ENCODE measurements at places on chromosomes 3 and 15.

- DNase-seq, result no peak
Measured at GRCh38 chr15:60969658-60970057, 259.4 kb downstream of the RORA start.

GRCh38 chr3:116743062-116743461 lies 33.5 kb downstream of the TUSC7 start:
- no peak for DNase-seq

GRCh38 chr3:56421205-56421604 lies 47.1 kb downstream of the ERC2 start:
- DNase-seq, result no peak

DNA sequence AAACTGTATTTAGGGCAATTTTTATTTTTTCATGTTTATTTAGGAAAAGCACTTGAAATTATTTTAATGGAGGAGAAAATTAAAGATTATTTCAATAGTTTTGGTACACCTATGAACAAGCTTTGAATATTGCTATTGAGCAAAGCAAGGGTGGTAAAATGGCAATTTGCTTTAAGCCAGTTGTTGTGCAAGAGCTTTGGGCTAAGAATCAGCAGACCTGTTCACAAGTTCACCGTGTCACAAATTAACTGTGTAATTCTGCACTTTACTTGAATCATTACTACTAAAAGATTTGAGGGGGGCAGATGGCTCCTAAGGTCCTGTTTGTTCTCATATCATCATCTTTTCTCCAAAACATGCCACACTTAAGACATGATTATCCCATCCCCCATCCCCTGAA lies 238.9 kb upstream of the GBE1 start:
- DNase-seq, result no peak

- DNase-seq, result no peak
Measured at GRCh38 chr3:11539218-11539617, 104.5 kb downstream of the VGLL4 start.

GRCh38 chr3:22981861-22982260 lies 221.3 kb upstream of the UBE2E2 start:
- no peak for DNase-seq

- no peak for DNase-seq
Measured at GRCh38 chr3:146065573-146066006, 95.4 kb downstream of the PLOD2 start.

GRCh38 chr3:114356066-114356465 lies 62.2 kb downstream of the TIGIT start:
- no peak for DNase-seq

- no peak for DNase-seq
Measured at GRCh38 chr15:98786717-98787116, 138.4 kb downstream of the IGF1R start.

DNA sequence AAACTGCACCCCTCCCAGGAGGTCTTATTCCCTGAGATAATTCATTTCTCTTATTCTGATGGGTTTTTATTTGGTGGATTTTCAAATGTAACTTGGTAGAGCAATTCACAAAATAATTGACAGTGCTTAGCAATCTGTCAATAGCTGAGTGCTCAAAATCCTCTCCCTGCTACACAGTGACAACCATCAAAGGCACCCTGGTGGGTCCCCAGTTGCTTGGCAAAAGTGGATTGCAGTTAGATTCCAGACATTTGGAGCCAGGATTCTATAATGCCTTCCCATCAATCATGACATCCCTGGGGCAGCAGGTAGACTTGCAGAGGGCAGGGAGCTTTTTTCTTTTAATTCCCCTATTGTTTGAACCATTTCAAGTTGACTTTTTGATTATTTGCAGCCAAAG lies 59.0 kb downstream of the FHIT start:
- no peak for DNase-seq

- DNase-seq, result no peak
Measured at GRCh38 chr3:34534013-34534412, 735.6 kb downstream of the PDCD6IP start.

DNA sequence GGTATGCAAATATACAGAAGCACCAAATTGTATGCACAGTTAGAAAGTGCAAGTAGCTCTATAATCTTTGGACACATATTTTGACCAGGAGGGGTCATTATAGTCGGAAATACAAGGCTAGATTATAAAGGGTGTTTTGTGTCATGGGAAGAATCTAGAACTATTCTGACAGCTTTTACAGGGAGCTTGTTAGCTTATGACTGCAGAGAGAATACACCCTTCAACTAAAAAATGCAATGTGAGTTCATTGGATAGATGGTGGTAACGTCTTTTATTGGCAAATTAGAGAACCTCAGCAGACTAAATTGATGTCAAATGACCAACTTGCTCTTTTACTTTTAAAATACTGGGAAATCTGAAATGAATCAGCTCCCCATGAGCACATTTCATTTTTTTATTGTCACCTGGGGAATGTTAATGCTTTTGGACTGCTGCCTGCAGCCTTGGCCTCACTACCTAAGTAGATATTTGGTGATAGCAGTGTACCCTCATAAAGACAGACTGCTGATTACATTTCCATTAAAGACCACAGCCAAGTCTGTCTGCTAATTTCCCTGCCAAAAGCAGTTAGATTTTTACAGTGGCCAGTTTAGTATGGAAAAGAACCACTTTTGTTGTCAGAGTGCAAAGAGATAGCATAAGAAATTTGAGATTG lies 515.9 kb upstream of the DPPA4 start:
- no peak for DNase-seq

DNA sequence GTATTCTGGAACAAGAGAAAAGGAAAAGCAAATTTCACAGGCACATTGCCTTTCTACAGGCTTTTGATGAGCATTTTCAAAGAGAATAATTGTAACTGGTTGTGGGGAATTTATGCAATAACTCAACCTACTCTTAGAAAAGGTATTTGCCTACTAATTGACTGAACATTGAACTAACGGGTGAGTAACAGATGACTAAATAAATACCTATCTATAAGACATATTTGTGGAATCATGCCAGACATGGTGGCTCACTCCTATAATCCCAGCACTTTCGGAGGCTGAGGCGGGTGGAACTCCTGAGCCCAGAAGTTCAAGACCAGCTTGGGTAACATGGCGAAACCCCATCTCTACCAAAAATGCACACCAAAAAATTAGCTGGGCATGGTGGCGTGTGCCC lies 367.7 kb downstream of the CGGBP1 start:
- no peak for DNase-seq

- DNase-seq, result no peak
Measured at GRCh38 chr3:42078677-42079076, 12.5 kb upstream of the TRAK1 start.

- DNase-seq, result no peak
Measured at GRCh38 chr3:31370681-31371080, 162.0 kb upstream of the STT3B start.

- no peak for DNase-seq
Measured at GRCh38 chr3:52319921-52320595, 3.9 kb downstream of the DNAH1 start.

GRCh38 chr3:10041034-10041433 lies 14.8 kb downstream of the FANCD2 start:
- no peak for DNase-seq

- no peak for DNase-seq
Measured at GRCh38 chr3:14404631-14405359, 2.4 kb downstream of the SLC6A6 start.

DNA sequence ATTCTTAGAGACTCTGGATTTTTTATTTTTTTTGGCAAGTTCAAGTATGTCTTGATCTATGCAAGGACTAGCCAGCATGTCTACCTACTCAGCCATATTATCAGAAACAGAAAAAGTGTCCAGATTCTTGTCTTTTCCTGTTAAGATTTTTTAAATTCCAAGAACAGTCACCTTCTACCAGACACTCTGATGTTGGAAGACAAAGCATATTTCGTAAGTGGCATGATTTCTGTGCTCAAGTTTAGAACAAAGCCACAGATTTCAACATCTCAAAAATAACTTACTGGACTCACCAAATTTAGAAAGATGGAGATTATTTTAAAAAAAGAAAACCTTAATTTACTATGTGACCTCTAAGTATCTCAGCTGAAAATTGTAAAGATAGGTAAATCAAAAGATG lies 61.9 kb downstream of the GOLGA6L7 start:
- no peak for DNase-seq

- DNase-seq, result no peak
Measured at GRCh38 chr15:34616613-34617012, 33.2 kb upstream of the GOLGA8B start.

DNA sequence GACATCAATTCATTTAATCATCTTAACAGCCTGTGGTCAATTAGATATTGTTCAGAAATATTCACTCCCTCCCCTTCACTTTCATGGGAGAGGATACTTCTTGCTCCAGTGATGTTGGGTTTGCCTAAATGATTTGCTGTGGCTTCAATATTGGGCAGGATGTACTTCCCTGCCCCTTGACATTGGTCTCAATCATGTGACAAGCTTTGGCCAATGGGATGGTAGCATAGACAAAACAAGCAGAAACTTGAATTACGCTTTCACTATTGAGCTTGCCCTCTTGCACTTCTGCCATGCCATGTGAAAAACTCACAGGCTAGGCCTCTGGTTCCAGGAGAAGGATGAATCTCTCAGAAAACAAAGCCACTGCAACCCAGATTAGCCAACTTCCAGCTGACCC lies 42.2 kb upstream of the STT3B start:
- DNase-seq, result no peak

DNA sequence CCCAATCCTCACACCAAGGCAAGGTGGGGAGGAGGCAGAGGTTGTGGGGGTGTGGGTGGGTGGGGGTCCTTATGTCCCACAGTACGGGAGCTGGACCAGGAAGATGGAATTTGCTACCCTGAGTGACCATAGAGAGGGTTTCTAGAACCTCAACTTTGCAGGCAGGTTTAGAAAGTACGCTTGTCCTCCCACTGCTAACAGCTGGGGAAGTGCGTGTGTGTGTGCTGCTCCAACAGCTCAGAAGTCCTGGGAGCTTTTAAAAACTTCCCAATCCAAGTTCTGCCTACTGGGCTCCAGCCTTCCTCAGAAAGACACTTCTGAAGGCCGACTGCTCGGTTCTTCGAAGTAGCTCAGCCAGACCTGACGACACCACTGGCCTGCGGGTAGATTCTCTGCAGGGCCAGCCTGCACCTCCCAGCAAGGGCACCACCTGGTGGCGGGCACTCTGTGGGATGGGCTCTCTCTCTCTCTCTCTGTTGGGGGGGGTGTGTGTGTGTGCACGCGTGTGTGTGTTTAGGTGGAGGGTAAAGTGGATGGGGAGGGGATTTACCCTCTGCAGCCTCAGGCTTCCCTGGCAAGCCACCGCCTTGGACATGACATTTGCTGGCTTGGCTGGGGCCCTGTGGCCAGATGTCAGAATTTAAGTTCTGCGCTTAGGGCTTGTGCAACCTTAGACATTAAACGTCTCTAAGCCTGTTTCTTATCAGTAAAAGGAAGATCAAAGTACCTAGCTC lies 15.6 kb downstream of the TMEM158 start:
- peak; percentile 67 for DNase-seq

GRCh38 chr3:177693616-177694264 lies 496.5 kb upstream of the TBL1XR1 start:
- DNase-seq, result no peak

DNA sequence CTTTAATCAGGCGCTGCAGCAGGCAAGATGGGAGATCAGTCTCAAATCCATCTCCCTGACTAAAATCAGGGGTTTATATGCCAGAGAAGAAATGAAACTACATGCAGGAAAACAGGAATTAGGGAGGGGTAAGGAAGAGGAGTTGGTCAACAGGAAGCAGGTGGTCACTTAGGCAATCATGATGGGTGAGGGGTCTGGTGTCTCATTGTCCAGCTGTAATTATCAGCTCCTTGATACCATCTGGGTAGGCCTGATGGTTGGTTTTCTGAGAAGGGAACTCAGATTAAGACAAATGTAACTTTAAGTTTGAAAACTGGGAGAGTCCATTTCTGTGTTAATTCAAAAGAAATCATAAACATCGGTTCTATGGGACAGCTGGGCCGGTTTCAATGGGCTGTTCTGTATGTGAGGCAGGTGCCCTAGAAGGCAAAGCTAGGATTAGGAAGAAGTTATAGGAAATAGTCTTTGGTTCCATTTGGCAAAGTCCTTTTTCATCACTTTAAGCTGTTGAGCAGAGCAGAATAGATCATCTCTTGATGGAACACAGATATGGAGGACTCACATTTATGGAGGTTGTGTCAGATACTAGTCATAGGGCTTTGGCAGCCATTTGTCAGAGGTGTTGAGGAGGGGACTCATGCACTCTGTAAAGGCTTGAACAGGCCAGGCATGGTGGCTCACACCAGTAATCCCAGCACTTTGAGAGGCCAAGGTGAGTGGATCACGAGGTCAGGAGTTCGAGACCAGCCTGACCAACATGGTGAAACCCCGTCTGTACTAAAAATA lies 149.4 kb downstream of the VGLL4 start:
- DNase-seq, result no peak
